Upper lobe of left lung (tissue), 6 donors: ENCODE measurements at places on chromosomes 7 and 10. TPM values are rescaled to one million over a fixed set of nuclear protein-coding genes. Genes with fewer than 3 reads are reported as not detected.

DNA sequence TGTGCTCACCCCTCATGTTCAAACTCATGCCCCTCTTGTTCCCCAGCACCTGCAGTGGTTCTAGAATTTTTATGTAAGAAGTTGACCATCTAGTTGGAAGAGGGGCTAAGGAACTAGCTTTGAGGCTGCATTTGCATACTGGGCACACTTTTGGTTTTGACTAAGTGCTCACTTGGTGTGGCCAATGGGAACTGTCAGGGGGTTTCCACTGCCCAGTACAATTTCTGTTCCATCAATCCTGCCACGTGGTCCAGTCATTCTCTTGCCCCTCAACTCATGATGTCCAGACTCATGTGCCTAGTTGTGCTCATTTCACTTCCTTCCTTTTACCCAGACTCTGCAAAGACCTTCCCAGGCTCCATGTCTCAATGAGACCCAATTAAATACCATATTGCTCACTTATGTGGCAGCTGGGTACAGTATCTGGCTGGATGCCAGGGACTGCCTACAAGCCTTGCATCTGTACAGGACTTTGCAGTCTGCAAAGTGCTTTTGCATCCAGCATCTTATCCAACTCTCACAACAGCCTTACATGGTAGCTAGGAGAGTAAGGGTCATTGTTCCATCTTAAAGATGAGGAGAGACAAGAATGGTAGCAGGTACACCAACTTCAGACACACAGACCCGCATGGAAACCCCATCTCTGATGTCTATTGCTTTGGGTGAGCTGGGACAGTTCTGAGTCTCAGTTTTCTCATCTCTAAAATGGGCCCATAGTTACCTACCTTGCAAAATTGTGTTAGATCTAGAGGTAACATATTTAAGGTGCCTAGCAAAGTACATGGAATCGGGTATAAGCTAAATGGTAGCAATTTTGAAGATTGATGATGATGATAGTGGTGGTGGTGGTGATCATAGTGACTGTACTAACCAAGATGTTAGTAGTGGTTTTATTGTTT is 30.1 kb upstream of the KCNMA1 start:
- no peaks in the 10 kb centered on the region for H3K27me3 ChIP-seq
- DNase-seq: no peak
- H3K4me3 ChIP-seq: no peak overlapping the region
- no peak overlapping the region for H3K27ac ChIP-seq
- H3K4me1 ChIP-seq: no peaks in the 10 kb centered on the region

DNA sequence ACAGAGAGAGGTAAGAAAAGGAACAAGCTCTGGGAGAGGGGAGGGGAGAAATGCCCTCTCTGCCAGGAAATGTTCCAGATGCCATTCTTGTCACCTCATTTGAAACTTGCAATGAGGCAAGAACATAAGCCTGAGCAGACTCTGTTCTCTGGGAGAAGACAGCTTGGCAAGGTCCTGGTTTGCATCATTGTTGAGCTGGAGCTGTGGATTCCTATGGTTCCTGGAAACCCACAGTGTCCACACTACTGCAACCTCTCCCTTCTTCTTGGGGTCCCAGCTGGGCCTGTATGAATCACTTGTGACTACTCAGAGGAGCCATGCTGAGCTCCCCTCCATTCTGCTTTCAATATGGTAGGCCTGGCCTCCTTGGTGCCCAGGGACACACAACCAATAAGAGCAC is 60.8 kb upstream of the HECTD2 start:
- H3K4me3 ChIP-seq: no peak overlapping the region
- no peaks in the 10 kb centered on the region for H3K36me3 ChIP-seq
- no peaks in the 10 kb centered on the region for H3K4me1 ChIP-seq
- peak; percentile 22 for DNase-seq
- no peaks in the 10 kb centered on the region for H3K27me3 ChIP-seq

DNA sequence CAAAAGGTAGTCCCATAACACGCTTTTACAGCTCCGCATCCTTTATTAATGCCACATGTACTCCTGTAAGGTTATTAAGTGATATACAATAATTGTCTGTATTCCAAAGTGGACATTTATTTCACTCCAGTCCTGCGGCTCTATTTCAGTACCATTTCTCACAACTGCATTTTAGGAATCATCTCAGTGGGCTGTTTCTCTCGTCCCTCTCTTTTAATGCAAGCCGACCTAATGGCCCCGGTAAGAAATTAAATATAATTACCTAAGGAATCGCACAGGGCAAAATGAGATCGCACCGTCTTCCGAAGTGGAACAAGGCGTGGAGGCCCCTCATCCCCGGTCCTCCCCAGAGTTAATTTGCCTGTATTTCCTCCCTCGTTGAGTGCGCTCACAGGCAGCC is 216.5 kb downstream of the RAB11FIP2 start:
- no peaks in the 10 kb centered on the region for H3K27me3 ChIP-seq
- no peak overlapping the region for H3K27ac ChIP-seq
- no peak overlapping the region for H3K4me3 ChIP-seq

- H3K4me3 ChIP-seq: no peak overlapping the region
- H3K4me1 ChIP-seq: no peaks in the 10 kb centered on the region
- H3K27ac ChIP-seq: no peak overlapping the region
These were observed 483.1 kb downstream of the GALNT17 start for GRCh38 chr7:71615017-71615416.

- H3K27ac ChIP-seq: no peak overlapping the region
- no peaks in the 10 kb centered on the region for H3K27me3 ChIP-seq
- no peaks in the 10 kb centered on the region for H3K4me1 ChIP-seq
- H3K36me3 ChIP-seq: no peaks in the 10 kb centered on the region
These were observed 9.6 kb upstream of the EIF5AL1 start for GRCh38 chr10:79502561-79503309.

DNA sequence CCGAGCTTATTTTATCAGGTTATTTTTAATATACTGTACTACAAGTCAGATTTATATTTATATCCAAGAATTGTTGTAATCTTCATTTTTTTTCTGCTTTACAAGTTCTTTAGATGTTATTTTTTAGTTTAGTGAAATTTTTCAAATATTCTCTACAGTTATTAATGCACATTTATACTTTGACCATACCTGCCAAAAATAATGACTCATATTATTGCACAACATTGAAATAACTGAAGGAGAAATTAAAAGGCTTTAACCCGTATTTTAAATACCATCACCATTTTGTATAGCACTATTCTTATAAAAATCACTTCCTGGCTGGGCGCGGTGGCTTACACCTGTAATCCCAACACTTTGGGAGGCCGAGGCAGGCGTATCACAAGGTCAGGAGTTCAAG is 278.5 kb downstream of the BICC1 start:
- H3K4me3 ChIP-seq: no peak overlapping the region
- DNase-seq: no peak

DNA sequence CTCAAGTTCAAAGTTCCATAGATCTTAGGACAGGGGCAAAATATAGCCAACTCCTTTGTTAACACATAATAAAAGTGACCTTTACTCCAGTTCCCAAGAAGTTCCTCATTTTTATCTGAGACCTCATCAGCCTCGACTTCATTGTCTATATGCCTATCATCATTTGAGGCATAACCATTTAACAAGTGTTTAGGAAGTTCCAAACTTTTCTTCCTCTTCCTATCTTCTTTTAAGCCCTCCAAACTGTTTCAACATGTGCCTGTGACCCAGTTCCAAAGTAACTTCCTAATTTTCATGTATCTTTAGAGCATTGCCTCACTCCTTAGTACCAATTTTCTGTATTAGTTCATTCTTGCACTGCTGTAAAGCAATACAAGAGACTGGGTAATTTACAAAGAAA is 569.1 kb downstream of the ANKRD7 start:
- no peak overlapping the region for H3K4me3 ChIP-seq
- DNase-seq: no peak
- H3K4me1 ChIP-seq: no peaks in the 10 kb centered on the region
- H3K27me3 ChIP-seq: no peaks in the 10 kb centered on the region

DNA sequence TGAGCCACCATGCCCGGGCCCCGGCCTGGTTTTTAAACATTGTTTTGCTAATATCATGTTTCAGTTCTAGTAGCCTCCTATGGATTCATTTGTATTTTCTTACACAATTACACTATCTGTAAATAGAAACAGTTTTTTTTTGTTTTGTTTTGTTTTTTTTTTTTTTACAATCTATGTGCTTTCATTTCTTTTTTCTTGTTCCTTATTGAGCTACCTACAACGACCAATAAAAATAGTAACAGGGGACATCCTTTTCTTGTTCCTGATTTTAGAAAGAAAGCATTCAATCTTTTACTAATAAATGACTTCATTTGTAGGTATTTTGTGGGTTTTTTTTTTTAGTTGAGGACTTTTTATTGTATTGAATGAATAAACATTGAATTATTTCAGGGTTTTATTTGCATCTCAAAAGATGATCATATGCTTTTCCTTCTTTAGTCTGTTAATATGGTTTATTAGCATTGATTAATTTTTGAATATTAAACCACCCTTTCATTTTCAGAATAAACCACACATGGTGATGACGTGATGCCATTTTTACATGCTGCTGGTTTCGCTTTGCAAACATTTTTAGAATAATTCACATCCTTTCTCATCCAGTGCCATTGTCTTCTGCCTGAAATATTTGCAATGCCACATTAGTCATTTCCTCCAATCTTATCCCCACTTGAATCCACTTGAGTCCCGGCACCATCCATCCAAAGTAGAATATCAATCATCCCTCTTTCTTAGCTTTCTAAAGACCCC is 18.1 kb upstream of the AKR1E2 start:
- no peaks in the 10 kb centered on the region for H3K4me1 ChIP-seq
- H3K4me3 ChIP-seq: no peak overlapping the region
- no peak for DNase-seq
- no peaks in the 10 kb centered on the region for H3K27me3 ChIP-seq
- H3K27ac ChIP-seq: no peak overlapping the region
- no peaks in the 10 kb centered on the region for H3K36me3 ChIP-seq

GRCh38 chr7:47622586-47622945 is 40.7 kb upstream of the TNS3 start:
- H3K36me3 ChIP-seq: no peaks in the 10 kb centered on the region
- DNase-seq: no peak
- no peaks in the 10 kb centered on the region for H3K27me3 ChIP-seq
- no peak overlapping the region for H3K4me3 ChIP-seq

DNA sequence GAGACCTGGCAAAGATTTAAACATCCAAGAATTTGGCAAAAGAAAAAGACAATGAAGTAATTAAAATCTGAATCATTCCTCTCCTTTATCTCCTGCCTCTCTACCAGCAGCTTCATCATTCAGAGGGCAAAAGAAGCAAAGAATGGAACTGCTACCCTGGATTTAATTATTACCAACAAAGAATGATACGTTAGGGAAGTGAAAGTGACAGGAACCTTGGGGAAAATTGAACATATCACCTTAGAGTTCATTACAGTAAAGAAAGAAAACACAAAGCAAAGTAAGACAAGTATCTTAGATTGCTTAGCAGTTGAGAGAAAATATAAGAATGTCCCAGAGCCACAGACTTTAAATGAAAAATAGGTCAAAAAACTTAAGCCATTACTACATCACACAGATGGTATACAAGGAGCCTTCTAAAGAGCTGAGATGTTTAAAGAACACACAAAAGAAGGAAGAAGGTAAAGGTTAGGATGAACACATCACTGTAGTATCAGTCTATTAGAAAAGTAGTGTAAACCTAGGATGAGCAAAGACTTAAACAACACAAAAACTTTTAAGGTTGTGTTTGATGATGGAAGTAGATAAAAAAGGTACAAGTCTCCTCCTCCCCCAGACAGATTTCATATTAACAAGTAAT is 17.5 kb downstream of the CTNNA3 start:
- H3K4me3 ChIP-seq: no peak overlapping the region
- no peaks in the 10 kb centered on the region for H3K27me3 ChIP-seq
- no peak for DNase-seq

- no peaks in the 10 kb centered on the region for H3K36me3 ChIP-seq
- no peak for DNase-seq
- H3K27ac ChIP-seq: no peak overlapping the region
- no peaks in the 10 kb centered on the region for H3K4me1 ChIP-seq
- no peaks in the 10 kb centered on the region for H3K27me3 ChIP-seq
These were observed 275.8 kb upstream of the LYZL1 start for GRCh38 chr10:29012926-29013554.

- DNase-seq: peak; percentile 48
- H3K36me3 ChIP-seq: no peaks in the 10 kb centered on the region
- H3K4me3 ChIP-seq: peak overlapping the region; percentile 95
- H3K4me1 ChIP-seq: peaks cover 19% of the 10 kb centered on the region
- no peaks in the 10 kb centered on the region for H3K27me3 ChIP-seq
These were observed 772 bp downstream of the SGMS1 start for GRCh38 chr10:50622706-50623662.

GRCh38 chr10:32366588-32366987 is 19.6 kb upstream of the EPC1 start:
- H3K36me3 ChIP-seq: no peaks in the 10 kb centered on the region
- no peak for DNase-seq
- H3K4me3 ChIP-seq: no peak overlapping the region
- H3K4me1 ChIP-seq: peaks cover 23% of the 10 kb centered on the region
- H3K27ac ChIP-seq: no peak overlapping the region

GRCh38 chr10:105797234-105797890 is 1156.3 kb downstream of the SORCS3 start:
- H3K36me3 ChIP-seq: no peaks in the 10 kb centered on the region
- H3K27me3 ChIP-seq: no peaks in the 10 kb centered on the region
- no peaks in the 10 kb centered on the region for H3K4me1 ChIP-seq
- H3K27ac ChIP-seq: no peak overlapping the region
- no peak for DNase-seq

GRCh38 chr10:68103261-68103878 is 5.9 kb upstream of the MYPN start:
- no peak overlapping the region for H3K4me3 ChIP-seq
- H3K36me3 ChIP-seq: no peaks in the 10 kb centered on the region
- no peaks in the 10 kb centered on the region for H3K27me3 ChIP-seq
- H3K4me1 ChIP-seq: no peaks in the 10 kb centered on the region
- H3K27ac ChIP-seq: no peak overlapping the region

- DNase-seq: no peak
- no peaks in the 10 kb centered on the region for H3K36me3 ChIP-seq
- H3K27me3 ChIP-seq: no peaks in the 10 kb centered on the region
- H3K4me3 ChIP-seq: no peak overlapping the region
- no peak overlapping the region for H3K27ac ChIP-seq
These were observed 98.0 kb downstream of the NPSR1 start for GRCh38 chr7:34756025-34756437.

- H3K4me1 ChIP-seq: no peaks in the 10 kb centered on the region
- H3K36me3 ChIP-seq: no peaks in the 10 kb centered on the region
- H3K4me3 ChIP-seq: no peak overlapping the region
These were observed 76.4 kb downstream of the CALN1 start for GRCh38 chr7:72335561-72336381.

- peak overlapping the region; percentile 63 for H3K27ac ChIP-seq
- no peak overlapping the region for H3K4me3 ChIP-seq
- no peak for DNase-seq
- peaks cover 14% of the 10 kb centered on the region for H3K4me1 ChIP-seq
- H3K27me3 ChIP-seq: no peaks in the 10 kb centered on the region
These were observed 53.9 kb downstream of the CUBN start for GRCh38 chr10:17075533-17076359.

The GNAT3 gene
- not detected for total RNA-seq

The AGMO gene
- 3.0 TPM for total RNA-seq

The KBTBD2 gene
- total RNA-seq: 37.4 TPM

The HGF gene
- 23.1 TPM for total RNA-seq

The NOS3 gene
- total RNA-seq: 17.3 TPM

The ADARB2 gene
- 5.2 TPM for total RNA-seq

The ABCC2 gene
- 1.0 TPM for total RNA-seq

The IGF2BP3 gene
- total RNA-seq: 1.5 TPM

The FAM53B gene
- 52.4 TPM for total RNA-seq

The LOXL4 gene
- total RNA-seq: 6.8 TPM

The IL6 gene
- total RNA-seq: 7.3 TPM
